Astrocyte of the spinal cord (primary cell): ENCODE measurements at places on chromosomes 16 and 17.

- DNase-seq, result no peak
These were observed 34.7 kb upstream of the KCNJ16 start for GRCh38 chr17:70040336-70040735.

GRCh38 chr17:46036491-46036890 is 37.4 kb downstream of the STH start:
- DNase-seq, result no peak

GRCh38 chr17:59601130-59601529 is 18.6 kb upstream of the CLTC start:
- DNase-seq, result no peak

- peak; percentile 62 for DNase-seq
These were observed 14.4 kb downstream of the SLFN5 start for GRCh38 chr17:35257208-35257659.

DNA sequence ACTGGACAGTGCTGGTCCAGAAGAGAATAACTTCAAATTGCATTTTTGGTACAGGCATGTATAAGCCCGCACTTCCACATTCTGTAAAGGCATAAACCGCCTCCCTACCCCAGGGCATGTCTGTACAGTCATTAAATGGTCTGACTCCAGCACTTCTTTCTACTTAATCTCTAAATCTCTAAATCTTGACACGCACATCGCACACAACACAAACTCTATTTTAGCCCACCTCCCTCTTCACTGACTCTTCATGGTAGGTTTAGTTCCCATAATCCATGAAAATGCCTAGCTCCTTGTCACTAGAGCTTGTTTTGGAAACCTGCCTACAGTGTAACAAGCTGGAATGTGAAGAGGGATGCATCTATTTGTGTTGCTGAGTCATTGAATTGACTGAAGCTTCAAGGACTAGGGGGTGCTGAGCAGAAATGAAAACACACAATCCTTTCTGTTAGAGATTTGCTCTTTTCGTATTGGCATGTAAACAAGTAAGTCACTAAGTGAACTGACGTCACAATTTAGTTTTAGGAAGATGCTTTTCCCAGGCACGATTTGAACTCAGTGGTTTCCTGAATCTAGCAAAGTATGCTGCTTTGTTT is 1.6 kb upstream of the DUSP14 start:
- DNase-seq, result peak; percentile 95

GRCh38 chr16:8572919-8573724 is 17.2 kb downstream of the TMEM114 start:
- DNase-seq, result peak; percentile 62

GRCh38 chr16:55016515-55016914 is 85.8 kb downstream of the IRX5 start:
- no peak for DNase-seq

DNA sequence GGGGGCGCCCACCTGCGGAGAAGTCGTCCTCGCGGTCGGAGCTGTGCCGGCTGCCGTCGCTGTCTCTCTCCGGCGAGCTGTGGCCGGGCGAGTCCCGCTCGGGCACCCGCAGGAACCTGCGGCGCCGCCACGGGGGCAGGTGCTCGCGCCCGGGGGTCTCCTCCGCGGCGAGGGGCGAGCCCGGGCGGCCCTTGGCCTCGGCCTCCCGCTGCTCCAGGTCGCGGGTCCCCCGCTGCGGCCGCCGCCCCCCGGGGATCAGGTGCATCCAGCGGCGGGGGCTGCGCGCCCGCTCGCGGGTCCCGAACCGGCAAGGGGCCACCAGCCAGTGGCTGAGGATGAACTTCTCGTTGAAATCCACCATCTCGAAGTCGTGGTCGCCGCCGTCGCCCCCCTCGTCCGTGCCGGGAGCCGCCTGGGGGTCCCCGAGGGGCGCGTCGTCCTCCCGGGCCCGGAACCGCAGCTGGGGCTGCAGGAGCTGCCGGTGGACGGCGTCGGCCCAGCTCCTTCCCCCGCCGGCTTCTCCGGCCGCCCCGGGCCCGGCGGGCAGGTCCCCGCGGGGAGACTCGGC is 41.4 kb upstream of the BHLHA9 start:
- no peak for DNase-seq

GRCh38 chr17:4676791-4677190 is 27.1 kb downstream of the PELP1 start:
- no peak for DNase-seq

DNA sequence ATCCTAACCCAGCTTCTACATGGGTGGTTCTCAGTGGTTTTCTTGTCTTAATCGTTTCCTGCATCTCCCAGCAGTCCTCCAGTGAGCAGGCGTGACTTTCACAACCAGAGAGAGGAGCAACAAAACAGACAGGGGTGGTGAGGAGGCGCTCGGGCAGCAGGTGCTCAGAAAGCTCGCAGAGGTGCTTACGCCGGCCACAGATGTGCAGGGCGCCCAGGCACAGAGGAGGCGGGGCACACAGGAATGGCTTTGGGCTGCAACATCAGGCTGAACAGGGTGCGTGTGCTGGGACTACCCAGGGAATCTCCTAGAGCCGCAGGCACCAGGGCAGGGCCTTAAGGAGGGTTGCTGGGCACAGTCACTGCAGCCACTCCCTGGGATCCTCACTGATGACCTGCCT is 32.6 kb downstream of the KLHDC4 start:
- DNase-seq, result no peak

- no peak for DNase-seq
These were observed 50.1 kb downstream of the XPO6 start for GRCh38 chr16:28161626-28162025.

GRCh38 chr17:37564252-37564651 is 45.0 kb downstream of the SYNRG start:
- no peak for DNase-seq

DNA sequence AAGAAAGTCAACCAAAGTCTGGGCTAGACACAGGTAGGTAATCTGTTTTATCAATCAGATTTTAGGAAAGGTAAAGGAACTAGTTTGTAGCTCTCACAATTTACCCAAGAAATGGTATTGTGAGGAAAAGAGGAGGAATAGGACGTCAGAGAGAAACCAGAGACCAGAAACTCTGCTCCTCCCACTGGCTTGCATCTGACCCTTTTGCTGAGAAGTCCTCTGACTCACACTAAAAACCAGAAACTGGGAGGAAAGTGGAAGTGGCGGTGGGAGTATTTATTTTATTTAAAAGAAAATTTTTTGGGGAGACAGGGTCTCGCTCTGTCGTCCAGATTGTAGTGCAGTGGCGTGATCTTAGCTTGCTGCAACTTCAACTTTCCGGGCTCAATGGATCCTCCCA is 38.0 kb upstream of the MNT start:
- peak; percentile 85 for DNase-seq

DNA sequence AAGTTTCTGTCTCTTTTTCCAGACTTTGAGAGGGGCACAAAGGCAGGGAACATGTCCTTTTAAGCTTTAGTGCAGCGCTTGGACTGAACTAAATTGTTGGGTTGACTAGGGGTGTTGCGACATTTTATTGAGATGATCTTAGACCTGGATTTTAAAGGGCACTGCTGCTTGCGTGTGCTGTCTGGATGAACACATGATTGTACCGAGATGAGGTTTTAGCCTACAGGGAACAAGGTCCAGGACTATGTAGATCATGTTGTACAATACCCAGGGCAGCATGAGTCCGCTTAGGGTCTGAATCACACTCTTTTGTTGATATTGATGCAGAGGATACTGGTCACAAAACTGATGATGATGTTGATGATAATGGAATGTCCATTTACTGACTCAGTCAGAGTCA is 5.2 kb upstream of the RGS9 start:
- DNase-seq, result peak; percentile 32

GRCh38 chr16:89114159-89114981 is 20.7 kb downstream of the ACSF3 start:
- peak; percentile 24 for DNase-seq

- no peak for DNase-seq
These were observed 198.4 kb downstream of the COPRS start for GRCh38 chr17:31660684-31661083.

DNA sequence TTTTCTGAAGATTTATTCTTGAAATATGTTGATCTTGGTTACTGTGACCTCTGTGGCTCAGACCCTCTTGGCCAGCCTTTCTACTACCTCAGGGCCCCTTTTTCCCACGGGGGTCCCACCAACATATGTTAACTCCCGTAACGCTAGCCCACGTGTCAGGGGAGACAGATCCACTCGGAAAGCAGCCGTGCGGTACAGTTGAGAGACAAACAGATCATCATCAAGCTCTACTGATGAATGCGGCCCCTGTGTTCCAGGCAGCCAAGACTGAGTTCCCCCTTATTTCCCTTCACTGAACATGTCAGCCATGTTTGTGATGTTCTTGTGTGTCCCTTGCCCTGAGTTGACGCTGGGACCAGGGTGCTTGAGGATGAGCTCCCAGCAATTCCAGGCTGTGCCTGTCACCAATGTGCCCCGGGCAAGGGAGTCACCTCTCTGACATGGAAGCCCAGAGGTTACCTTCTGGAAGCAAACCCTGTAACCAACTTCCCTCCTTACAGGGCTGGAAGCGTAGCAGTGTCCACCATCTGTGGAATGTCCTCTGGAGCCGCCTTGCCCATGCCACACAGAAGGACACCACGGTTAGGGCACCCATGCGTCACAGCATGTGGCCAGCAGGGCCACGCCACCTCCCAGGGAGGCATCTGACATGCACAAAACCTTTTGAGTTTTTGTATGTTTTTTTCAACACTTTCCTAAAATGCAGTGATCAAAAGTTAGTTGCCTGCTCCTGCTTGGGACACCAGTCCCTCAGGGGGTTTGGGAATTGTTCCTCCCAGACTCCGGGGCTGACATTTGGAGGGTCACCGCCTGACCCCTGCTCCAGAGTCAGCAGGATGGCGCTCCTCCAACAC is 193.7 kb upstream of the CHMP6 start:
- no peak for DNase-seq

GRCh38 chr16:56649820-56650219 is 1.9 kb upstream of the MT1B start:
- DNase-seq, result no peak

GRCh38 chr17:68749349-68750207 is 148.4 kb upstream of the FAM20A start:
- no peak for DNase-seq

DNA sequence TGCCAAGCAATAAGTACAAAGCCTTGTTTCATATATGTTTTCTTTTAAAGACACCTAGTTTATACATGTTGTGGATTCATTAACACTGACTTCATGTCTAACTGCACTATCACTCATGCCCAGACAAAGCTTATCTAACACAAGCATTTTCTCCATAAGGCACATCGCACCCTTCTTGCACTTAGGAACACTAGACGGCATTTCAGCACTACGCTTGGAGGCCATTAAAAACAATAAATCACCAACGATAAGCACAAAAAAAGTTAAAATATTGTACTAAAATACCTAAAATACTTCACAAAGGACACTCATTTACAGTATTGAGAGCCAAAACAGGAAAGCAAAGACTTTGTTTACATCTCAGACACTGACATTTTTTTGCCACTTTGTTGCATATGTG is 39.0 kb upstream of the TEKT3 start:
- DNase-seq, result no peak

GRCh38 chr17:21210411-21211076 is 3.4 kb downstream of the TMEM11 start:
- no peak for DNase-seq

- peak; percentile 72 for DNase-seq
These were observed at the start of gene VWA3A for GRCh38 chr16:22092143-22092933. Gene VWA3A (plus strand): TSS chr16:22092541. CDS start chr16:22092638, 97 bp downstream.

GRCh38 chr17:64787921-64788271 is 125.8 kb upstream of the SMURF2 start:
- no peak for DNase-seq

DNA sequence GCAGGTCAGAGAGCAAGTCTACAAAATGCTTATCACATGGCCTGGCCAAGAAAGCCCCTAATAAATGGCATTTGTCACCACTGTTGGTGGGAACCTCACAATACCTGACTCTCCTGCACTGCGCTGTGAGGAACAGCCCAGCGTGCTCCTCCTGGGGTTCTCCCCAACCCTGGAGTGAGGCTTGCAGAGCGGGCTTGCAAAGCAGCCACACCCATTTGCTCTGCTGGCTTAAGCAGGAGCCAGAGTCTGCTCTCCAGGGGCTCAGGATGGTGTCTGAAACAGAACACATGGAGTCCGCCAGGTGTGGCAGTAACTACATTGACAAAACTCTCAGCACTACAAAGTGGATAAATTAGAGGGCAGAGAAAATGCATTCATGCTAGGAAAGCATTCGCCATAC is 331.0 kb upstream of the CCL2 start:
- no peak for DNase-seq

GRCh38 chr16:67462279-67462655 is 18.7 kb downstream of the ATP6V0D1 start:
- no peak for DNase-seq

DNA sequence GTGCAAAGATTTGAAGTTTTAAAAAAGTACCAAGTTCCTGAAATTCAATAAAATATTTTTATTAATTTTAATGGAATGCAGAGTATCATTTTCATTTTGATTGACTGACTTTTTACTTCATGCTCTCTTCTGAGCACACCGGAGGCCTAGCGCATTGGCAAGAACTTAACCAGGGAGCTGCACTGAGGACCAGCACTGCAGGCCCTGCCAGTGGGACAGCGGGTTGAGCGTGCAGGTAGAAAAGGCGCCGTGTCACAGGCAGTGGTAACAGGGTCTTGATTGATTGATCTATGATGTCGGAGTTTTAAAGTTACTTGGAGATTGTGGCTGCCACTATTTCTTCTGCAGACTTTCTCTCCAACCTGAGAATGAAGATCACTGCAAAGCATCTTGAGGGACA is 43.7 kb downstream of the WDR45B start:
- DNase-seq, result no peak

- DNase-seq, result no peak
These were observed 3.1 kb downstream of the NFE2L1 start for GRCh38 chr17:48051283-48051682.

- DNase-seq, result no peak
These were observed 101.5 kb downstream of the SEC14L1 start for GRCh38 chr17:77242118-77242851.

- no peak for DNase-seq
These were observed 4.3 kb downstream of the CBLN1 start for GRCh38 chr16:49277386-49277742.

DNA sequence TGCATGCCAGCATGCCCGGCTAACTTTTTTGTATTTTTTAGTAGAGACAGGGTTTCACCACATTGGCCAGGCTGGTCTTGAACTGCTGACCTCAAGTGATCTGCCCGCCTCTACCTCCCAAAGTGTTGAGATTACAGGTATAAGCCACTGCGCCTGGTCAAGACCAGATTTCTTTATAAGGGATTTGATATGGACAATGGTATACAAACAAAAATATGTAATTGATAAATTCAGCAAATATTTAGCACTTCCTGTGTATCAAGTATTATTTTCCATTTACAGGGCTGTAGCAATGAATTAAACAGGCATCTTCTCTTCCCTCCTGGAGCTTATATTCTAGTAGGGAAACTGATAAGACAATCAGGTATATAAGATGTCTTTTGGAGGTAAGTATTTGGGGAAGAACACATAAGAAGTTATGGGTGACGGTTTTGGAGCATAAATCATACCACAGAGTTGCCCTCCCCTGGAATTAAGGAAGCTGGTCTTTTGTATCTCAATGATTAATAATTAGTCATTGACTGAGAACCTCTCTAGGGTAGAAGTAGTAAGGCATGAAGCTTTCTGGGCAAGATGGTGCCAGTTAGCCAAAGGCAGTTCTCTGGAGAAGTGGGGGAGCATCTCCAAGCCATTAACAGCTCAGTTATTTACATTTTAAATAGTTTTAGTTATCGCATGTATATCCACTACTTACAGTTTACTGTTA is 35.8 kb downstream of the TANC2 start:
- no peak for DNase-seq

GRCh38 chr17:74368341-74369081 is 1.2 kb downstream of the GPR142 start:
- DNase-seq, result peak; percentile 24
